ENCODE measurements at places on chromosomes 1 and 21.
A peak's percentile ranks its signal among the peaks of the same experiment; 100 is the strongest.

DNA sequence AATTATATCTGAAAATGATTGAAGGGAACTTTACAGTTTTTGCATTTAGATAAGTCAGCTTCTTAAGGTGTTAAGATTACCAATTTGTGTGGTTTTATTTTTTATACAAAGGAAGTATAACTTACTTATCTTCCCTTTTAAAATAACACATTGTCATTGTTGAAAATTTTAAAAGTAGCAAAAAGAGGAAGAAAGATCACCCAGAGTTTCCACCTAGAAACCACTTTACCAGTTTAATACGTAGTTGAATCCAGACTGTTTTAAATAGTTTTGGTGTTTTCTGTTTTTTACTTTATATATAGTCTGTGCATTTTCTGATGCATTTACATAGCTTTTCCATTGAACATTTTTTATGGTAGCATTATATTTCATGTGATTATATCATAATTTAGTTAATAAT, 6.1 kb downstream of the CCDC18 start:
- DNase-seq: no peak

DNA sequence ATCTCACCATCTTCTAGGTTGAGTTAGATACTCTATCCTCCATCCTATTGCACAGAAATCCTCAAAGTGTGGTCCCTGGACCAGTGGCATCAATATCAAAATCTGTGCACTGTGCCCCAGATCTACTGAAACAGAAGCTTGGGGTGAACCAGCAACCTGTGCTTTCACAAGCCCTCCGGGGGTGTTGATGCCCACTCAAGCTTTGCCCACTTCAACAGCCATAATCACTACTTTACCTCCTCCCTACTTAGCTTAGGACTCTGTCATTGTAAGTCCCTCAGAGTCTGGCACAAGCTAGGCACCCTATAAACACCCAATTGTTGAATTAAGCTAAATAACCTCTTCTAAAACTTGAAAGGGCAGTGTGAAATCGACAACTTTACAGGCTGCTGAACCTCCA, 144.2 kb upstream of the SOD1 start:
- no peak for DNase-seq

DNA sequence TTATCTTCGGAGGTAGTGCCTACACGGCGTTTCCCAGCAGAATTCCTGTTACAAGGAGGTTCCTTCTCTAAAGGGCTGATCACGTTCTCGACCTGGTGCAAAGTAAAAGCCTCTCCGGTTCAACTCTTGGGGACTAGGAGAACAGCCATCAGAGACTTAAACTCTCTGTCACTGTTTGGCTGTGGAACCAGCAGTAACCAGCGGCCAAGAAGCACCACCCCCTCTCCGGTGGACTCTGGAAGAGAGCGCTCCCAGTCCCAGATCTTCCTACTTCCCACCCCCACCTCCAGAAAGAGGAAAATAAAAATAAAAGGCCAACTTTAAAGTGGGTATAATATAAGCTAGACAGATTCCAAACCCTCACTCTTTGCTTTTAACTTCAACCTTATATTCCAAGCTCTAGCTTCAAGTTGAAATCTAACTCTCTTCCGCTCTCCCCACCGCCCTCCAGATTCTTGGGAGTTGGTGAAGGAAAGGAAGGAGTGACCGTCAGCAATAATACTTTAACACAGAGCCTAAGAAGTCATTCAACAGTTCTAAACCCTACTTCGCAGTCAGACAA, 2.9 kb downstream of the BRINP3 start:
- DNase-seq: no peak

DNA sequence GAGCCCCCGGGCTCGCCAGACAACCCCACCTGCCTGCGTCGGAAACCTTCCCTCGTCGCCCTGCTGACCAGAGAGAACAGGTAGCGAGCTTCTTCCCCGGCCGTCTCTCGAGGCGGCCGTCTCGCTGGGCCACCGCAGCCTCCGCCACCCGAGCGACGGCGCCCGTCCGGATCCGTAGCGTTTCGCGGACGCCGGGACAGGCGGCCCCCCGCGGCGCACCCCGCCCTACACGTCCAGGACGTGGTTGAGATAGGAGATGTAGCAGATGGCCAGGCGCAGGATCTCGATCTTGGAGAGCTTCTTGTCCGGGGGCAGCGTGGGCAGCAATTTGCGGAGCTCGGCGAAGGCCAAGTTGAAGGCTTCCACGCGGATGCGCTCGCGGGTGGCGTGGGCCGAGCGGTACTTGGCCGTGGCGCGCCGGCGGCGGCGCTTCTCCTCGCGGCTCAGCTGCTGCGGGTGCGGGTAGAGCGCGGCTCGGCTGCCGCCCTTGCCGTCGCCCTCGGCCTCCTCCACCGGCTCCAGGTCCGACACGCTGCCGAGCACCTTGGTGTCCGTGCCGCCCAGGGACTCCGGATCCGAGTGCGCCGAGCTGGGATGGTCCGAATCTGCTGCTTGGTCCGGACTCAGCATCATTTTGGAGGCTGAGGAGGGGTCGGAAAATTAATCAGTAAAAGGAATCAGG, 3.0 kb downstream of the NHLH2 start:
- no peak for DNase-seq

DNA sequence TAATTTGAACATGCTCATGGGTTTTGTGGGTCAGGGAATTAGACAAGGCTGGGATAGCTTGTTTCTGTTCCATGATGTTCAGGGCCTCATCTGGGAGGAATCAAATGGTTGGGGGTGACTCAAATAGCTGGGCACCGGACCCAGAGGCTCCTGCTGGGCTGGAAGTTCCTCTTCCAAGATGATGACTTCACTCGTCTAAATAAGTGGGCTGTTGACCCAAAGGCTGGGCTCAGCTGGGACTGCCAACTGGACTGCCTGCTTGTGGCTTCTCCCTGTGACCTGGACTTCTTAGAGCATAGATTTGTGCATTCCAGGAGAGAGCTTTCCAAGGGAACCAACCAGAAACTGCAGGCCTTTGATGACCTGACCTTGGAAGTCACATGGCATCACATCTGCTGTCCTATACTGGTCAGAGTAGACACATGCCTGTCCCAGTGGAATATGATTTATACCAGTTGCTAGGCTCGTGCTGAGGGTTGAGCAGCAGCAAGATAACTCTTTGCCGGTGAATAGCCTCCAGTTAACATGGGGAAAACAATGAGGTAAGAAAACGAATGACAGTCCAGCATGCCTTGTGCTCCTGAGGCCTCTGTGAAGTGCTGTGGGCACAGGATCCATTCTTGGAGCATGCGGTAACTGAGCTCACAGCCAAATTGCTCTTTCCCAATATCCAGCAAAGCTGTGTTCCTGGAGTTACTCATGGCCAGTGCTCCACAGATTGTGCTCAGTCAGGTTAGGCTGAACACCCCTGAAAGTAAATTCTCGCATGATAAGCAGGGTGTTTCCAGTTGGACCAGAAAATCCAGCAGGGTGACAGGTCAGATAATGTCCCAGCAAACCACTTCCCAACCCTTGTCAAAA, 272.9 kb upstream of the TMEM51 start:
- DNase-seq: no peak

DNA sequence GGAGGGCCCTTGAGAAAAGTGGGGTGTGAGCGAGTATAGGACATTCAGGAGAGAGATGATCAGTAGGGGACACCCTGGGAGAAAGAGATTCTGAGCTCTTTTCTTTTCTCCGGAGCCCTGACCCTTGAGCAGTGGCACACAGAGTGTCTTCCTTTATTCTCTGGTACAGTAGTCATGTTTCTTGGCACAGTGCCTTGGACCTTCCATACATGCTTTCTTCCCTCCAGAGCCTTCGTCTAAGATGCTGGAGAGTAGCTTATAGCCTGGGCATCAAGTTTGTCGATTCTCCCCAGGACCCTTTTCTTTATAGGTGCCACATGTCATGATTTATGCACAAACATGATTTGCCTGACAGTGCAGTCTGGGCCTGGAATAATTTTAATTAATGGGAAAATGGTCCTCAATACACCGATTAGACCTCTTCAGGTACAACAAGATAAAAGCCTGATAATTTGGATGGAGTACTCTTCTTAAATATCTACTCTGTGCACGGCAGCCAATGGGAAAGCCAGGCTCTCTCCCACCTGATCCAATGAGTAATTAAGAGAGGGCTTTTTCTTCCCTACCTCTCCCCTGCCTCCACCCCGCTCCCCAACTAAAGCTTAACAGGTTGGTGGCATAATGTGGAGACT, at the start of gene TBX19:
Gene TBX19, plus strand, starts transcription at position 582 of the 632 bp plus-strand sequence. CDS start 214 bp downstream, outside the sequence.
- DNase-seq: peak; percentile 82

DNA sequence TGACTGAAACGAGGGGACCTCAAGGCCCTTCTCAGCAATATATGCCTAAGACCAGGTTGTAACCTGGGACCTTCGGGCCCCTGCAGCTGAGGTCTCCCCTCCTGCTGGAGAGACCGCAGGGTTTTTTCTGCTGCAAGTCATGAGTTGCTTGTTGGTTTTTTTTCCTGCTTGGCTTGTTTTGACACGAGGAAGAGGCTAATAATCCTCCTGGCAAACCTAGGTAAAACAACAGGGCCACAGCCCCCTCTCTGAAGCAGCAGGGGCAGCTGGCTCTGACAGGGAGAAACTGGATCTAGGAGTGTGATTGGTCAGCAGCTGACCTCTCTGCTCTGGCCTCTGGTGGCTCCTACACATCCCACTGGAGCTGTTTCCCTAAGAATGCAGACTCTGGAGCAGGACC, 69.0 kb downstream of the CD34 start:
- DNase-seq: no peak

GRCh38 chr1:177305040-177306018, 134.6 kb downstream of the BRINP2 start:
- DNase-seq: no peak

- DNase-seq: peak; percentile 67
Measured at GRCh38 chr1:234478481-234479309, at the start of gene TARBP1. TARBP1 (minus strand) TSS chr1:234479179; CDS start chr1:234479103, 76 bp downstream.

DNA sequence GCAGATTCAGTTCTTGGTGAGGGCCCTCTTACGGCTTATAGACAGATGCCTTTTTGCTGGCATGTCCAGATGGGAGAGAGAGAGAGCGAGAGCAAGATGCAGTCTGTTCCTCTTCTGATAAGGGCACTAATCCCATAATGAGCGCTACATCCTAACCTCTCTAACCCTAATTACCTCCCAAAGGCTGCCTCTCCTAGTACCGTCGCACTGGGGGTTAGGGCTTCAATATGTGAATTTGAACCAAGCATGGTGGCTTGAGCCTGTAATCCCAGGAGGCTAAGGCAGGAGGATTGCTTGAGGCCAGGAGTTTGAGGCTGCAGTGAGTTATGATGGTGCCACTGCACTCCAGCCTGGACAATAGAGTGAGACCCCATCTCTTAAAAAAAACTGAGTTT, 10.5 kb upstream of the SDE2 start:
- DNase-seq: no peak

Data from NCI-H1105 (cell line).